ENCODE measurements at places on chromosomes 11 and 22.

- no peak for DNase-seq
Observed at GRCh38 chr11:97557399-97557798, 1167.6 kb downstream of the JRKL start.

DNA sequence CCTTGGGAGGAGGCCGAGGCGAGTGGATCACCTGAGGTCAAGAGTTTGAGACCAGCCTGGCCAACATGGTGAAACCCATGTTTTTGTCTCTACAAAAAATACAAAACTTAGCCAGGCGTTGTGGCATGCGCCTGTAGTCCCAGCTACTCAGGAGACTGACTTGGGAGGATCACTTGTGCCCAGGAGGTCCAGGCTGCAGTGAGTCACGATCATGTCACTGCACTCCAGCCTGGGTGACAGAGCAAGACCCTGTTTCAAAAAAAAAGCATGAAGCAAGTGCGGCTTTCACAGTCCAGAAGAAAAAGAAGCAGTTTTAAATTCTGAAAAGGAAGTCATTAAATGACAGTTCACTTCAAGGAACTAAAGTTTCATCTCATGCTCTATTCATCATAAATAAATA lies 7.1 kb upstream of the LTO1 start:
- DNase-seq, result no peak

DNA sequence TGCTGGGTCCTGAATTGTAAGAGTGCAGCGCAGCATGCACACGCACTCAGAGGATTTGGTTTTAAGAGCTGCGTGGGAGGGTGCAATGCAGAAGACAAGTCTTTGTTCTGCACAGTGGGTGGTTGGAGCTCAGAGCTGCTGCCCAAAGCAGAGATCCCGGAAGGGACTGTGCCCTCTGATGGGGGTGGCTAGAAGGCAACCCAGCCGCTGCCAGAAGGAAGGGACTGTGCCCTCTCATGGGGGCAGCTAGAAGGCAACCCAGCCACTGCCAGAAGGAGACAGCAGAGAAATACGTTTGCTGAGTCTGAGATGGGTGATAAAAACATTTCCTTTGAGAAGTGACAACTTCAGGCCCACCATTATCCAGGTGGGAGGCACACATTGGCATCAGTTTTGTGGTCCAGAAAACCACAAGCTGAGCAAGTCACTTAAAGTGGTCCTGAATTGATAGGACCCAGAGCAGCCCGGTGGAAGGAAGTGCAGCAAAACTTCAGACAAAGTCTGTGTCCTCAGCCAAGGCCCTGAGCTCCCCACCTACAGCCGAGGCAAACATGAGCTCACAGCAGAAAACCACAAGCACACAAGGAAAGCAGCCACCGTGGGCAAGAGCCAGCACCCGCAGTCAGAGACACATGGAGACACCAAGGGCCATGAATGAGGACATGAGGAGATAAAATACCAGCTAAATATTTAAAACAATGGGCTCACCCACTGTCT lies 4.3 kb downstream of the KRTAP5-6 start:
- DNase-seq, result no peak

DNA sequence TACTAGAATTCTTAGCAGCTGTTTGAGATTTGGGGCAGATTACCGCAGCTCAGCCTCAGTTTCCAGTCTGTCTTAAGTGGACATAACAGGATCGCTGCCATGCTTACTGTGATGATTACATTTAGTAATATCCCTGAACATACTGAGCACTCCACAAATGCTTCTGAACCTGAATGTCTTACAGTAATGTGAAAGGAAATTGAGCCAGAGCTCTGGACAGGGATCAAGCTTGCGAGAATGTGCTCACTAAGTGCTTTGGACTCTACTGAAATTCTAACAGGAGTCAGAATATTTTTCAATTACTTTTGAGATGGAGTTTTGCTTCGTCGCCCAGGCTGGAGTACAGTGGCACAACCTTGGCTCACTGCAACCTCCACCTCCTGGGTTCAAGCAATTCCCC lies 118.6 kb upstream of the RASSF10 start:
- no peak for DNase-seq

DNA sequence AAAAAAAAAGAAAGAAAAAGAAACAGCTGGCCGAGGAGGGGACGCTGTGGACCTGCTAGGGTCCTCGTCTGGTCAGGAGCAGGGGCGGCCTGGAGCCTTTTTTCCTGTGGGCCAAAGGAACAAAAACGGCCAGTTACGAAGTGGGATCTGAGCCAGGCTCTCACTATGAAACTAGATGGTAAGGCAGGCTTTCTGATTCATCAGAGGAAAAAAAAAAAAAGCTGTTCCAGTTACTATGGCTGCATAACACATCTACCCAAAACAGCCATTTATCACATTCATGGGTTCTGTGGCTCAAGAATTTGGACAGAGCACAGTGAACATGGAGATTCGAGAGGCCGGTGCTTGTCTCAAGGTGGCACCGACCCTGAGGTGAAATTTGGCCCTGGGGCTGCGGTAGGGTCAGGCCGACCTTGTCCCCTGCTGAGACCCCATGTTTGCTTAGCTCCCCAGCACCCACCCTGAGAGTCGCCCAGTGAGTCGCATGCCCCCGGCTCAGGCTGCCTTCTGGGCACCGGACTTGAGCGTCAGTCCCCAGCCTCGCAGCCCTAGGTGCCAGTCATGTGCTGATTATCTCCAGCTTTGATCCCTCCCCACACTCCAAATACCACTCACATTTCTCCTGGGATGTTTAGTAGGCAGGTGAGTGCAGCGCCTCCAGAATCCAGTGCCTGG lies 34.2 kb downstream of the MRGPRD start:
- DNase-seq, result no peak

DNA sequence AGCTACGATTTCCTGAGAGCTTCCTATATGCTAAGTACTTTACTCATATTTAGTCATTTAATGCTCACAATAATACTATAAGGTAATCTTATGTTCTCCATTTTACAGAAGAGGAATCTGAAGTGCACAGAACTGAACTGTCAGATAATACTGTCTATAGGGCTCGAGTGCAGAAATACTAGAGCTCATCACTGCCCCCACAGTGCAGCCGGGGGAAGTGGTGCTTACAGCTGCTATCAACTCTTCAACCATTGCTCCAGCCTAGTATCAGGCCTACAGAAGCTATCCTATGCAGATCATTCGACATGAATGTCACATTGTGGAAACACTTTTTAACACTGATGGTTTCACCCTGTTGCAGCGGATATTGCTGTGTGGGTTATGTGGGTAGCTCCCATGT lies 929.9 kb downstream of the NTM start:
- DNase-seq, result no peak

DNA sequence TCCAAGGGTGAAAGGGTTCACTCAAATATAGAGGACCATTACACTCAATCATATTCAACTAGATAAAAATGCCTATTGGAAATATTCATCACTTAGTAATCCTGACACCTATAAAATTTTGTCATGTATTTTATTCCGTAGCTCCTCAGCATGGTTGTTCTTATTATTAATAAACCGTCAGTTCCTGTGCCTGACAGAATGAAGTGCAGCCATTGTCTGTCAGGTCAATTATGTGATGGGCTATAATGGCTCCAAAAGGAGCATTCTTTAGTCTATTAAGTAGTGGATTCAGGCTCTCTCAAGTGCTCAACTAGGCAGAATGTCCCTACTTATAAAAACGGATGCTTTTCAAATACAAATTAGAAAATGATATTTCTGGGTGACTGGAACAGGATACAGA lies 916.1 kb upstream of the ANO3 start:
- DNase-seq, result no peak

GRCh38 chr22:16932577-16932976 lies 75.4 kb downstream of the GAB4 start:
- DNase-seq, result no peak

DNA sequence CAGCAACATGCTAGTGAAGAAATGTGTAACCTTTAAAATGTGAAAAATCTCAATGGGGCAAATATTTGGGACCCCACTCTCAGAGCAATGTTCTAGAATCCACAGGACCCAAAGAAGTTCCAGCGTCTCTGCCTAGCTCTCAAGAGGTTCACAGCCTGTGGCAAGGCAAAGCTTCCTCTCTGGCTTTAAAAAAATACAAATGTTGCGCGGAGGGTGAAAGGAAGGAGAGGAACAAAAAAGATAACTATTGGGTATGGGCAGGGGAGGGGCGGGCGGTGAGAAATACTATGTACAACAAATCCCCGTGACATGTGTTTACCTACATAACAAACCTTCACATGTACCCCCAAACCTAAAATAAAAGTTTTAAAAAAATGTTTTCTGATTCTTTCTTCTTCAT lies 53.6 kb downstream of the PITPNB start:
- no peak for DNase-seq

GRCh38 chr11:38835966-38836365 lies 2237.9 kb upstream of the RAG2 start:
- no peak for DNase-seq

DNA sequence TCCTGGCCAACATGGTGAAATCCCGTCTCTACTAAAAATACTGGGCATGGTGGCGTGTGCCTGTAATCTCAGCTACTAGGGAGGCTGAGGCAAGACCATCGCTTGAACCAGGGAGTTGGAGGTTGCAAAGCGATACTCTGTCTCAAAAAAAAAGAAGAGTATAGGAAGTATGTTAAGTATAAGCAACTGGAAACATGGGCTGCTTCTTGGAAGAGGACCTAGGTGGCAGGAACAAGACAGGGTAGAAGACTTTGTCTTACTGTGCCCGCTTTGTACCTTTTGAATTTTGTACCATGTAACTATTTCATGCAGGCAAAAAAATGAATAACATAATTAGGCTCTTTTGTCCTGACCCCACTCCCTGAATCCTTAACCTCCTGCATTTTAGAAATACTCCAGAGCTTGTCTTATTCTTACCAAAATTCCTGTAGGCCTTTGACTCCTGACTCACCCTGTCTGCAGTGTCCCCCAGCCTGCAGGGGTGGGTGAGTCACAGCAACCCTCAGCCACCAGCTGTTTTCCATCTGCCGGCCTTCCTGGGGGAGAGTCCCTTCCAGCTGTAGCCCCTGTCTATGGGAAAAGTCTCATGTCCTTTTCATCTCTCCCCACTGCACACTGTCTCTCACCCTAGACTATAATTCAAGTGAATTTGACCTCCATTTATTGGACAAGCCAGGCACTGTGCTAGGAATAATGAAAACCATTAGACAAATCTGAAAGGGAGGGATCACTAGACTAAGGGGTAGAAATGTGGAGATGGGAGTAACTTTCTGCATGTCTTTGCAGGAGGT lies 41.8 kb downstream of the TXN2 start:
- DNase-seq, result no peak

- DNase-seq, result no peak
Observed at GRCh38 chr22:25762147-25762546, 20.2 kb downstream of the MYO18B start.

- DNase-seq, result peak; percentile 37
Observed at GRCh38 chr22:37544955-37545702, 15.2 kb upstream of the CDC42EP1 start.

- DNase-seq, result no peak
Observed at GRCh38 chr11:47571895-47572294, 6.5 kb downstream of the PTPMT1 start.

- DNase-seq, result no peak
Observed at GRCh38 chr22:36224245-36224644, 15.1 kb downstream of the APOL2 start.

DNA sequence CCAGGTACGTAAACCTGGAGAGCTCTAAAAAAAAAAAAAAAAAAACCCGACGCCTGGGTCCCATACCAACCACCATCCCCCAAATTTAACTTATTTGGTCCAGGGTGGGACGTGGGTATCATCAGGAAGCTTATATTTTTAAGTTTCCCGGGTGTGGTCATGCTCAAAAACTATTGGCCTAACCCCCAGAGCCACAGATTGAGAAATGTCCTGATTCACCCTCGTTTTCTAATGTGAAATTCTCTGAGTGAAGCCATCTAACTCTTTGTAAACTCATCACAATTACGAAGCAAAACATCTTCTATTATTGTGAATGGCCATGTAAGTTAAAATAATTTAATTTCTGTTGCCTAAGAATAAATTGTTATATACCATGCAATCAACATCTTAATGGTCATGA lies 29.6 kb downstream of the PAK1 start:
- no peak for DNase-seq

DNA sequence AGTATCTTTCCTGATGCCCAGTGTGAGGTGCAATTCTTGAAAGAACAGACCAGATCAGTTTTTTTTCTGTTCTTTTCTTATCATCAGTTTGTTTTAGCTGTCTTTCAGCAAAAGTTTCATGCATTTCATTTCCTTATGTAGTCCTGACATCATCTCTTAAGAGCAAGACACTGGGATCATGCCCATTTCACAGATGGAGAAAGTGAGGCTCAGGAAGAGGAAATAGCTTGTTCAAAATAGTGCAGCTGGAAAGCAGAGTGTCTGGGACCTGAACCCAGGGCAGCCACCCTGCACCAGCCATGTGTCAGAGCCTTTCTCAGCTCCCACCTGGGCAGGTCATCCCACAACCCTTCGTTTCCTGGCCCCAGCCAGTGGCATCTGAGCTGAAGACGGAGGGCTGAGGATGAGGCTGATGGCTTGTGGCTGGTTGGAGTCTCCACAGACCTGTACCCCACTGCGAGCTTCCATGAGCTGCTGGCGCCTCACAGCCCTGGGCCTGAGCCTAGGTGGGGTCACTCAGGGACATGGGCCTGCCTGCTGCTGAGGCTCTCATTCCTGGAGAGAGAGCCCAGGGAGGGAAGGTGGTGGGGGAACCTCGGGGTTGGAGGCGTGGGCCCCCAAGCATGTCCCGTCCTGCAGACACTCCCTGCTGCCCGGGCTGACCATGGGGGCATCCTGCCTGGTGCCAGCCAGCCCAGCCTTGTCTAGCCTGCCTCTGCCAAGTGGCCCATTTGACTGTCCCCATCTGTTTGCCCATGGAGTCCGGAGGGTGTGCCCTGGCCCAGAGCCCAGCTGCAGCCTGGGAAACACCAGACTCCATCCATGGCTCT lies 61.8 kb downstream of the SMIM38 start:
- DNase-seq, result no peak

DNA sequence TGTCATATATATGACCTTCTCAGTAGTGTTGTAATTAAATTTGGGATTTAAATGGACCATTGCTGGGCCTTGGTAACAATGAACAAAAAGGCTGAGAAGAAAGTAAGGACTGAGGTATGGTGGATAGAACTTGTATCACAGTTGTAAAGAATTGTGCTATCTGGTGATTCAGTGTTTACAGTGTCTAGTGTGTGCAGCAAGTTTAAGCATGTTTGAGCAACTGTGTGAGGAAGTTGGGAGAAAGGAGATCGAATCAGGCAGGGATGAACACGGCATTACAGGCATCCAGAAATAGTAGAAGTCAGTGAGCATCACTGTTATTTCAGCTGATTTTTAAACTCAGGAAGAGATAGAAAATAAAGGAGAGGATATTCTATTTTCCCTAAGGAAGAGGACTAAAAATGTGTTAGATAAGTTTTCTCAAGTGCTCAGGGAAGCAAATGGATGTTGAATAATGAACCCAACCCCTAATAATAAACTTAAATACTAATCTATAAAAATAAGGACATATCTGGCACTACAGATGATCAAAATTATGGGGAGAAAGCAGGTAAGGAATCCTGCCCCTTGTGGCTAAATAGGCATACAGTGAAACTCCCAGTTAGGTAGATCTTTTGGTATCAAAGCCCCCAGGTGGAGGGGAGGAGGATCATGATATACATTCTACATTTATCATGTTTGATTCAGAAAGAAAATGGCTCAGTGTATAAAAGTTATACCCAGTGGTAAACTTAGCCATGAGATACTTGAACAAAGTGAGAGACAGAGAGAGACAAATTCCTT lies 361.0 kb upstream of the ANO3 start:
- DNase-seq, result no peak

Data from activated CD4-positive, CD25-positive, alpha-beta regulatory T cell (primary cell).